HEK293T (cell line): ENCODE measurements at places on chromosomes 1 and 21.

GRCh38 chr1:92872719-92873118 is 40.9 kb downstream of the RPL5 start:
- no peak for DNase-seq

GRCh38 chr1:228107636-228108035 is 1.5 kb downstream of the MRPL55 start:
- DNase-seq, result no peak

DNA sequence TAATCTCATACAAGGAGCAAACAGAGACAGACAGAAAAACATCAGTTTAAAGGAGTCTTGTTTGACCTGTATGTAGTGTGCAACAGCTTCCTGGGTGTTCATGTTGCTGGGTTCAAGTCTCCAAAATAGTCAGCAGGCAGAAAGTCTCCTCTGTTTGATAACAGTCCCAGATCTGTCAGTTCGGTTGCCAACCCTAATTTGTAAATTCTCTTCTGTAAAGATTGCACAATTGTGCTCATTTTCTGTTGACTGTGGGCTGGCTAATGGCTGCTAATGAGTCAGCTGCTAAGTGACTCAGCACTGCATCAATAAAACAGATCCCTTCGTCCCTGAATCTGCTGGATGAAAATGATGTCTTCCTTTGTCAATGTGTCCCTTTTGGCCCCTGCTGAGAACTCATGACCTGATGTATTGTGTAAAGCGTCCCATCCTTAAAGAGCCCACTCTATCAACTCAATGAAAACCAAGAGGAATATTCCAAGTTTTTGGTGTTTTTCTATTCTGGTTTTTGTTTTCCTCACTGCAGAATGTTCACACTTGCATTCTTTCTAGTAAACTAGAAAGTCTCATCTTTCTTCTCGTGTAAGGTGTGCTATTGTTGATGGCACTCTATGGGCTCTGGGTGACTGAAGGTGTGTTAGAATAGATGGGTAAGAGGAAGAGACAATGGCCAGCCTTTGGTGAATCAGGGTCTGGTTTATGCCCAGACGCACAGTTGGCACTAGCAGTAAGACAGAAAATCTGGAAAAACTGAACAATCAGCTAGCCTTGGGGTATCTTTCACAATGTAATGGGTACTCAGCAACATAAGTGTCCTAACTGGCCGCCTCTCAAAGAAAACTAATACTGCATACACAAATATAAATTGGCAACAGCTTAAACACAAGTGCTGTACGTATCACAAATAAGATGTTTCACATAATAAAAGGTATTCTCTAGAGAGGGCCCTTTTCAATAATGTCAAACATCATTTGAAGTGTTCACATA is 75.1 kb upstream of the SIPA1L2 start:
- no peak for DNase-seq

DNA sequence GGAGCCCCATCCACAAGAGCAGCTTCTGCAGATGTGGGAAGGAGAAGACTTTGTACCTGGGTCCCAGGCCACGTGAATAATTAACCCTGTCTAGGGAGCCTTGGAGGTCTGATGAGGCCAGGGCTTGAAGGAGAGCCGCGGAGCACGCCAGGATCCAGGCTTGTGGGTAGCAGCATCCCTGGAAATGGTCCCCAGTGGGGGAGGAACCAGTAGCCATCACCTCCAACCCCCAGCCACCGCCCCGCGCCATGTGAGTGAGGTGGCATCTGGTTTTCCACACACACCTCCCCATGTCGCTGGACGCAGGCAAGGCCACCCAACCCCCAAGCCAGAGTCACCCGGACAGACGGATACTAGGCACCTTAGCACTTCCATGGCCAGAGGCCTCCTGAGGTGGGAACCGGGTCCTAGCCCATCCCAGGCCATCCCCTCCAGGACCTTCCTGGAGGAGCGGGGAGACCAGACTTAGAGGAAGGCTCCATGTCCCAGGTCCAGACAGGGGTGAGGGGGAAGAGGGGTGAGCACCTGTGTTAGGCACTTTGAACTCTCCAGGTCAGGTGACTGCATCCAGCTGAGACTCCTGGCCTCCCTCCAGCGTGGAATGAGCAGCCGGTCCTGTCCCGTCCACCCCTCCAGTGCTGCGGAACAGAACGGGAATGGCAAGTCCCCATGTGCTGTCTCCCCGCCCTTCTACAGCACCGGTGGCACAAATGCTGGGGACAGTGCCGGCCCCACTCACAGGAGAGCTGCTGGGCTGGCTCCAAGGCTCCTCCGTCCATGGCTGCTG is 53.2 kb downstream of the RIPK4 start:
- no peak for DNase-seq

DNA sequence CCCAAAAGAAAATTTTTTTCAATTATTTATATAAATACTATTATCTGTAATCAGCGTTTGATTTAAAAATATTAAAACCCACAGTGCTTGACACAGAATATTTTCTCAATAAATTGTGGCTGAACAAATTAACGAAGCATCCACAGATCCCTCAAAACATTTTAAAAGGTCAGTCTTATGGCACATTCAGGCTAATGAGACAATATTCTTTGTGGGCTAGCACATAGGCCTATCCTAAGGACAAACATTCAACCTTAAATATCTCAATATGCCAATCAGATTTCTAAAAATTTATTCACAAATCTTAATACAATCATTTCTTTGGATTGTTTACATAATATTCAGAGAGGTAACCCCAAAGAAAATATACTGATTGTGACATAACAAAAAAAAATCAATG is 8.1 kb downstream of the PTGS2 start:
- no peak for DNase-seq

GRCh38 chr1:50231209-50231608 is 122.5 kb downstream of the ELAVL4 start:
- DNase-seq, result no peak

DNA sequence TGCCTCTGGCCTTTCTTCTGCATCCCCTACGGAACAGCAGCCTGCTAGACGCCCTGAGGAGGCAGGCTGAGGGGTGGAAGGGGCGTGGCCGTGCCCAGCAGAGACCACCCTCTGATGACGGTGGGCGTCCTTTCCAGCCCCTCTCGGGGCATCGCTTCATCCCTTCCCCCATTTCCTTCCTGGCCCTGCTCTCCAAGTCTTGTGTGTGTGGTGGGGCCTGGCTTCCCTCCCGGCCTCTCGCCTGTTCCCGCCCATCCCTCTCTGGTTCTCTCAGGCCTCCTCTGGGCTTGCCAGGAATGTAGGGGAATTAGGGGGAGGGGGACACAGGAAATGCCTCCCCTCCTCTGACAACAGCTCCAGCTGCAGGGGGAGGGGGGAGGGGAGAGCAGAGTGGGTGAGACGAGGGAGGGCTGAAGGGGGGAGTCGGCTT is 51.1 kb downstream of the SKI start:
- DNase-seq, result no peak

GRCh38 chr1:31669786-31670592 is 25.3 kb upstream of the PEF1 start:
- no peak for DNase-seq

- peak; percentile 71 for DNase-seq
Observed at GRCh38 chr1:5980314-5981008, 11.8 kb downstream of the NPHP4 start.

DNA sequence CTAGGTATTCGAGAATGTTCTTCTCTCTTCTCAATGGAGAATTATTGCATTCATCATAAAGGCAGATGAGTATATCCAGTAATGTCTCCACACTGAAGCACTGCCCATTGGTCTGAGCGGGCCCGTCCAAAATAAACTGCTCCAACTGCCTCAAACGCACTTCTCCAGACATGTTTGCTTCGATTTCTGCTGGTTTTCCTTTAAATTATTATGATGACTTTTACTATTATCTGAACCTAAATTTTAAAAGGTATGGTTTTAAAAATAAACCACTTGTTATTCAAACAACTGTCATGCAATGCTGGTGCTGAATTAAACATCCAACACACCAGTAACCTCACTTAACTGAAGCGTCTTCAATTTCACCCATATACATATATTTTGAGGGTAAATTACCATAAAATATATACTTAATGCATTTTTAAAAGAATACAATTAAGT is 1.3 kb downstream of the CDC42BPA start:
- no peak for DNase-seq

- DNase-seq, result no peak
Observed at GRCh38 chr1:19710825-19711611, 46.3 kb downstream of the HTR6 start.

- no peak for DNase-seq
Observed at GRCh38 chr1:85570446-85571180, 9.9 kb upstream of the CCN1 start.

- no peak for DNase-seq
Observed at GRCh38 chr1:59212706-59213105, 84.2 kb upstream of the FGGY start.

DNA sequence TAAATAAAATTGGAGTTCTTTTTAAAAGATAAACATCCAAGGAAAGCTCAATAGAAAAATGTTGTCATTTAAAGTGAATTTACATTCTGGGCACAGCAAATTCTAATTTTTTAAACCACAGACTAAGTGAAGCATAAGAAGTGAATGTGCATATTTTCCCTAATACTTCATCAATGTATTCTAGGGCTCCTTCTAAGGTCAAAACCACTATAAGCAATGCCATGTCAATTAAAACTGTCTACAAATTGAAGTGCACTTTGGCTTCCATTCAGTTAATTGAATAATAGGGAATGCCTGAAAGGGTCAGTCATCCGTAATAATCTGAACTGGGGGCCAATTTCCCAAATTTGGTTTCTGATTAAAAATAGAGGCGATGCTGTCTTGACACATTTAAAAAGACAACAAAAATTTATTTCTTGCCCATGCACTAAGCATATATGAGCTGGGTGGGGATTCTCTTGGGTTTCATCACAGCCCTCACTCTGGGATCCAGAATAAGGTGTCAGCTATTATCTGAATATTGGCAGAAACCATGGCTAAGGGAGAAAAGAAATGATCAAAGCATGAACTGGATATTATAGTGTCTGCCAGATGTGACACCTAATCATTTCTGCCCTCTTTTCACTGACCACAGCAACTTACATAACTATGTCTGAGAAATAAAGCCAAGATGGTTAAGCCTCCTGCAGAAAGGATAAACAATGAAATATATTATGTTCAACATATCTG is 660.6 kb upstream of the B3GALT2 start:
- no peak for DNase-seq

GRCh38 chr1:235468970-235469369 is 35.3 kb downstream of the B3GALNT2 start:
- DNase-seq, result no peak

GRCh38 chr1:184986250-184986649 is 11.9 kb upstream of the NIBAN1 start:
- DNase-seq, result no peak

- no peak for DNase-seq
Observed at GRCh38 chr1:105894006-105894405, 1162.5 kb upstream of the PRMT6 start.

GRCh38 chr1:204524986-204525385 is 8.8 kb downstream of the MDM4 start:
- DNase-seq, result no peak

- DNase-seq, result no peak
Observed at GRCh38 chr21:20875742-20876141, 122.5 kb upstream of the NCAM2 start.

DNA sequence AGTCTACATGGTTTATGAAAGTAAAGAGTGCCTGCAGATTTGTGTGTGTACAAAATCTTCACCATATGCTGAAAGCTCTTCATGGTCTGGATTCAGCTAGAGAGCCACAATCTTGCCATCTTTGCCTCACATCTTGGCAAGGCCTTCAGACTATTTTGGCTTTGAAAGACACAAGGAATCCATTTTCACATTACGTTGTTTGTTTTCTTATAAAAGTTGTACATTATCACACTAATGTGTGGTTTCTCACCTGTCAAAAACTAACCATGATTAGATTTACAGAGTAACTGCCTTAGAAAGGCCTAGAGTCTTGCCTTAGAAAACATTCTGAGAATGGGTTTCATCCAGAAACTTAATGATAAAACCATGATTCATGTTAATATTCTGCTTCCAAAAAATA is 494.6 kb downstream of the NEGR1 start:
- no peak for DNase-seq

DNA sequence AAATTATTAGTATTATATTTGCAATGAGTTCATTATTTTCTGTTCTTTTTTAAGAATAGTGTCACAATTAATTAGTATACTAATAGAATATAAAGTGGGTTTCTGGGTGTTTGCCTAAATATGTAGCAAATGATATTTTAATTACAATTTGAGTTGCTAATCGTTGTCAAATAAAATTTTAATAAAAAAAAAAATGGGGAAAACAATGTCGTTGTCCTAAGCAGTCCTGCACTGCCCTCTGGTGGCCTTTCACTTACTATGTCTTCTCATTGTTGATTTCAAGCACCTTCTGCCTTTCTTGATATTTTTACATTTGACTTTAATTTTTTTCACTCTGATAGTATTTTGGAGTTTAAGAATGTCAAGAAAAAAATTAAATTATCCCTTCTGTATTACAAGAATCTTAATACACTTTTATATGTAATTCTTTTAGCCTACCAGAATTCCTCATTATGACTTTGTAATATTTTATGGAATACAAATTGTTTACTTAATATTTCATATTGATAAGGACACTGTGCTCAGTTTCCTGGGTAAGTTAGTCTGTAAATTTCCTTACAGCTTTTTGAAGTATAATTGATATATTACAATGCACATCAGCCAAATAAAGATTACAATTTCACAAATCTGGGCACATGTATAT is 104.5 kb upstream of the FMN2 start:
- no peak for DNase-seq

GRCh38 chr1:212190169-212190568 is 95.0 kb upstream of the PPP2R5A start:
- DNase-seq, result no peak

GRCh38 chr1:156033011-156033410 is 12.3 kb upstream of the SSR2 start:
- no peak for DNase-seq

DNA sequence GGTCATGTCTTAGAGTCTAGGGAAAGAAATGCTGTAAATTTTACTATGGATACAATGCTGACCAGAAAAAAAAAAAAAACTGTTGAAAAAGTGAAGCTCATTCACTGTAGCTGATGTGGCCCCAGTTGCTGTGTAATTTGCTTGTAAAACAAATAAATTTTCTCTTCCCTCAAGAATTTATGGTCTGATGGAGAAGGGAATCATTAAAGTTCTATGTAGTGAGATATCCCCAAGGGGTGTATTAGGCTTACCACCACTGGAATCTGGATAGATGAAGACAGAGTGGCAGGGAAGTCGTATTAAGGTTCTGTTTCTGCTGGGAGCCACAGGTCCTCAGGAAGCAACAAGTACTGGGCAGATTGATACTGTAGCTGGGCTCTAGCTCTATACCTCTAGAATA is 860.0 kb downstream of the LTN1 start:
- DNase-seq, result no peak

DNA sequence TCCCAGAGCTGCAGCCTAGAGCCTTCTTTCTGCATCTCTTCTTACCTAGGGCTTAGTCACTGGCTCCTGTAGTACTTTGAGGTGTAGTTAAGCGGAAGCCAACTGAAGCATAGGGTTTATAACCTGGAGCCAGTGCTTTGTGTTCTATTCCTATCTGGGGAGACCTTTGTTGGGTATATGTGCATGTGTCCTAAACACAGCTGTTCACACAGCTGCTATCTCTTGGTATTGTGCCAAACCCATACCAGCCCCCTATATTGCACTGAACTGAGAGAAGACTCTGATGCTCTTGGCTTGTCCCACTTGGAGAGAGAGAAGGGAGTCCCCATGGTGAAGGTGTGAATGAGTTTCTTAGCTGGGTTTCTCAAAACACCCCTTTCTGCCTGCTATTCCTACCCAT is 17.2 kb upstream of the NFASC start:
- DNase-seq, result no peak

- DNase-seq, result no peak
Observed at GRCh38 chr1:109886827-109887226, 23.8 kb upstream of the CSF1 start.

GRCh38 chr1:218371927-218372672 is 27.0 kb downstream of the TGFB2 start:
- no peak for DNase-seq
